ENCODE measurements at places on chromosomes 13 and 19.

DNA sequence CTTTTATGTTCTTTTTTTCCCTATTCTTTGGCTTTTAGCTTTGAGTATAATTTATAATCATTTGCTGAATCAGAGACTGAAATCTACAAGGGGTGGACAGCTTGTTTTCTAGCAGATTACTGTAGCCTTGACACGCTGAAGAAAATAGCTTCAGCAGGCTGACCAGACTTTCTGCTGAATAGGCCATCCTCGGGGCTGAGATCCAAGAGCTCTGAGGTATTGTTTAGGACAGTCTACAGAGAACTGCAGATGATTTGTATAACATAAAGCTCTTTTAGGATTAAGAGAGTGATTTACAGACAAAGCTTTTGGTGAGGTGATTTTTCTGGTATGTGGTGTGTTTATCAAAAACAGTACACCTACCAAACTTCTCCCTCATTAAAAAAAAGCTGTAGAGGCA, 16.8 kb downstream of the POLR1D start:
- no peak for DNase-seq

DNA sequence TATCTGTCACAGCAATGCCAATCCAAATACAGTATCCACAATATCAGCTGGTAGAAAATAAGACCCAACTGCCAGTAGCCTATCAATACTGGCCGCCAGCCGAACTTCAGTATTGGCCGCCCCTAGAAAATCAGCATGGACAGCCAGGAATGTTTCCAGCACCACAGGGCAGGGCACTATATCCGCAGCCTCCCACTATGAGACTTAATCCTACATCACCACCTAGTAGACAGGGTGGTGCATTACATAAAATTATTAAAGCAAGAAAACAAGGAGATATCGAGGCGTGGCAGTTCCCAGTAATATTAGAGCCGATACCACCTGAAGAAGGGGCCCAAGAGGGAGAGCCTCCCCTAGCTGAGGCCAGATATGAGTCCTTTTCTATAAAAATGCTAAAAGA, 111.3 kb downstream of the ZNF486 start:
- DNase-seq, result no peak

- no peak for DNase-seq
Measured at GRCh38 chr19:661427-662196, 1.4 kb downstream of the RNF126 start.

DNA sequence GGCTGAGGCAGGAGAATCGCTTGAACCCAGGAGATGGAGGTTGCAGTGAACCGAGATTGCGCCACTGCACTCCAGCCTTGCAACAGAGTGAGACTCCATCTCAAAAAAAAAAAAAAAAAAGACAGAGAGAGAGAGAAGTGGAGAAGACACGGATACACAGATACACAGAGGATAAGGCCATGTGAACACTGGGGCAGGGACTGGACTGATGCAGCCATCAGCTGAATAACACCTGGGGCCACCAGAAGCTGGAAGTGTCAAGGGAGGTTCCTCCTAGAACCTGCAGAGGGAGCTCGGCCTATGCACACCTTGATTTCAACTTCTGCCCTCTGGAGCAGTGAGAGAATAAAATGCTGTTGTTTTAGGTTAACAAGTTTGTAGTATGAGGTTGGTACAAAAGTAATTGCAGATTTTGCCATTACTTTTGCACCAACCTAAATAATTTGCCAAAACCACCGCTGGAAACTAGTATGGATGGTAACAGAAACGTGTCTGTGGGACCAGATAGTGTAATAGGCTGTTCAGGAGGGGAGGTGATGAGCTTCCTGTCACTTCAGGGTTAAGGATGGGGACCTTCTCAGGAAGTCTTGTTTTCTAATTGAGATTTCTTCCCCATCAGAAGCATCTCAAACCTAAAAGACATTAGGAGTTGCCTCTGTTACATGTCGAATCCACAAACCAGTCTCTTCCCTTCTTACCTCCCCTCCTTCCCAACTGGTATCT, 36.4 kb upstream of the IGSF23 start:
- no peak for DNase-seq

DNA sequence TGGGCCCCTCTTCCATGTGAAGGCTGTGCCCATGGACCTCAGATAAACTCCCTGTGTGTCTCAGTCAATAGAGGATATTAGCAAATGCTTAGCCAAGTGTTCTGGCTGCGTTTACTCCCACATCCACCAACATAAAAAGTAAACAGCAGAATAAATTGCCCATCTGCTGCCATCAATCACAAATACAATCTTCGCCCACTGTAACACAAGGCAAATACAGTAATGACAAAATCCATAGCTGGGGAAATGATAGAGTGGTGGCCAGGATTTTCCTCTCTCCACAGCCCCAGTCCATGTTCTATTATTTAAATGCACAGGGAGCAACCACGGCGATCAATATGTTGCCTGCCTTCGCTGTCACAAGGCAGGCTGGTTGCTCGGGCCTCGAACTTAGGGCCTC, 376.5 kb downstream of the UQCRFS1 start:
- no peak for DNase-seq
